ENCODE measurements at places on chromosomes 7 and 10. TPM values are rescaled to one million over a fixed set of nuclear protein-coding genes. Genes with fewer than 3 reads are reported as not detected.

The FGL2 gene
- not detected for total RNA-seq

The LRRC61 gene
- total RNA-seq = 9.7 TPM

The UCMA gene
- total RNA-seq = not detected

The PON3 gene
- total RNA-seq = not detected

The COL17A1 gene
- 0.23 TPM for total RNA-seq

Measured in Daoy (cell line).